ENCODE measurements at places on chromosomes 2 and 18.

GRCh38 chr2:239991689-239992314, 33.3 kb downstream of the NDUFA10 start:
- DNase-seq = no peak

DNA sequence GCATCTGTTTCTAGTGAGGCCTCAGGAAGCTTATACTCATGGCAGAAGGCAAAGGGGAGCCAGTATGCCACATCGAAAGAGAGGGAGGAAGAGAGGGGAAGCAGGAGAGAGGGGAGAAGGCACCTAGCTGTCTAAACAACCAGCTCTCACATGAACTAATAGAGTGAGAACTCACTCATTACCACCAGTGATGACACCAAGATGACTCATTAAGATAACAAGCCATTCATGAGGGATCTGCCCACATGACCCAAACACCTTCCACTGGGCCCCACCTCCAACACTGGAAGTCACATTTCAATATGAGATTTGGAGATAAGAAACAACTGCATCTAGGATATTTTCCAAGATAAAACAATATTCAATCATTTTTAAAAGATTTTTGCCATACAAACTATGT, 753.9 kb upstream of the ZEB2 start:
- DNase-seq = no peak

DNA sequence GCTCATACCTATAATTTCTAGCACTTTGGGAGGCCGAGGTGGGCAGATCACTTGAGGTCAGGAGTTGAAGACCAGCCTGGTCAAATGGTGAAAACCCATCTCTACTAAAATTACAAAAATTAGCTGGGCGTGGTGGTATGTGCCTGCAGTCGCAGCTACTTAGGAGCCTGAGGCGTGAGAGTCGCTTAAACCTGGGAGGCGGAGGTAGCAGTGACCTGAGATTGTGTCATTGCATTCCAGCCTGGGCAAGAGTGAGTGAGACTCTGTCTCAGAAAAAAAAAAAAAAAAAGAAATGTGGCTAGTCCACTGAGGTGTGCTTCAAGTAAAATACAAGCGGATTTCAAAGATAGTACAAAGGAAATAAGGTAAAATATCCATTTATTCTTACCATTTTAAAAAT, 46.2 kb downstream of the RBKS start:
- no peak for DNase-seq

DNA sequence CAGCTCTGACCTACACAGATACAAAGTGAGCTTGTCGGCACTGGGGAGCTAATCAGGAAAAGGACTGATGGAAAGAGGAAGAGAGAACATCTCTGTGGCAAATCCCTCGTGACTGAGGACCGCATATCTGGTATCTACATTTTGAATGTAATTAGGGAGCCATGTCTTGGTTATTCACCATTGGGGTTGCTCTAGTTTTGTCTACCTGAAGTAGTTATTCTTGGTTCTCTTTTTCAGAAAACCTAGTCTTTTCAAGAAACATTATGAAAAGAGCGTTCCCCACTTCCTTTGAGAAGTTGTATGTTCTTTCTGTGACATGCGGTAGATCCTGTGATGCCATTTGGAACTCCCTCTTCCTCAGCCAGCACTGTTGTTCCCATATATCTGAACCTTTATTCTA, 104.4 kb downstream of the DOCK10 start:
- DNase-seq = no peak

GRCh38 chr18:23194997-23195957, 60.0 kb downstream of the CABLES1 start:
- no peak for DNase-seq

GRCh38 chr2:102801098-102801718, 39.4 kb downstream of the TMEM182 start:
- DNase-seq = no peak

DNA sequence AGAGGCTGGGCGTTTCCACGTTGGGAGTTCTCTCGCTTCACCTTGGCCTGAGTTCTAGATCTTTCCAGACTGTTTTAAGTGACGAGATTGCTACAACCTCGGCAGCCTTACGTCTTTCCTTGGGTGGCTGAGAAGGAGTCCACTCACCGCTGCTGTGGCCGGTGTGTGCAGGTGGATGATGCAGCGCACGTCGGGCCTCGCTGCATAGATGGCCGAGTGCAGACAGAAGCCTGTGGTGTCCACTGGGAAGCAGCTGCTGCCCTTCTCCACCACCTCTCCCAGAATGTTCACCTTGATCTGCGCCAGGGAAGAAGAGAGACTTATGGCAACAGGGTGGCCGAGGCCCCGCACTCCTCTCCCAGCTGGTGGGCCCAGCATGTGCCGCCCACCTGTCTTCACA, 75.7 kb downstream of the ADD2 start:
- DNase-seq = no peak

GRCh38 chr2:26530696-26531095, 52.8 kb upstream of the OTOF start:
- DNase-seq = no peak

- DNase-seq = no peak
Observed at GRCh38 chr18:56977771-56978170, 169.1 kb upstream of the BOD1L2 start.

- DNase-seq = no peak
Observed at GRCh38 chr2:152098496-152099366, at the start of gene CACNB4. CACNB4 (minus strand) TSS chr2:152099044.

- DNase-seq = no peak
Observed at GRCh38 chr2:50623244-50623643, 408.7 kb downstream of the NRXN1 start.

DNA sequence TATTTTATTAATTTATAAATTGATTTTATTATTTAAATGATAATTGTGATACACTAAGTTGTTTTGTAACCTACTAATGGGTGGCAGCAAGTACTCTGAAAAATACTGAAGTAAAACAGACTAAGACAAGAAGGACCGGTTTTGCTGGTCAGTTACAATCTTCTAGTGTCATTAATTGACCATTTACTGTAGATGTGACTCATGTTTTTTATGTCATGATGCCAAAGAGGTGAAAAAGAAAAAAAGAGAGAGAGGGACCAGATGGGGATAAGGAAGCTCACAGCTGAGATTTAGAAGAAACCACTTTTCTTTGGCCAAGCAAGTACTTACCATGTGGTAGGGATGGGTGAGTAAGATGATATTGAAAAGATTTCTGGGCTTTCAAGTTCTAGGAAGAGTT, 955.8 kb upstream of the LRRTM1 start:
- DNase-seq = no peak

GRCh38 chr2:118264232-118264990, 176.1 kb downstream of the INSIG2 start:
- no peak for DNase-seq
